BE2C (cell line): ENCODE measurements at places on chromosomes 4 and X.

GRCh38 chrX:10636337-10636736 lies 16.0 kb upstream of the MID1 start:
- peak; percentile 32 for DNase-seq

- DNase-seq = no peak
Observed at GRCh38 chrX:18607966-18608365, 63.9 kb downstream of the RS1 start.

DNA sequence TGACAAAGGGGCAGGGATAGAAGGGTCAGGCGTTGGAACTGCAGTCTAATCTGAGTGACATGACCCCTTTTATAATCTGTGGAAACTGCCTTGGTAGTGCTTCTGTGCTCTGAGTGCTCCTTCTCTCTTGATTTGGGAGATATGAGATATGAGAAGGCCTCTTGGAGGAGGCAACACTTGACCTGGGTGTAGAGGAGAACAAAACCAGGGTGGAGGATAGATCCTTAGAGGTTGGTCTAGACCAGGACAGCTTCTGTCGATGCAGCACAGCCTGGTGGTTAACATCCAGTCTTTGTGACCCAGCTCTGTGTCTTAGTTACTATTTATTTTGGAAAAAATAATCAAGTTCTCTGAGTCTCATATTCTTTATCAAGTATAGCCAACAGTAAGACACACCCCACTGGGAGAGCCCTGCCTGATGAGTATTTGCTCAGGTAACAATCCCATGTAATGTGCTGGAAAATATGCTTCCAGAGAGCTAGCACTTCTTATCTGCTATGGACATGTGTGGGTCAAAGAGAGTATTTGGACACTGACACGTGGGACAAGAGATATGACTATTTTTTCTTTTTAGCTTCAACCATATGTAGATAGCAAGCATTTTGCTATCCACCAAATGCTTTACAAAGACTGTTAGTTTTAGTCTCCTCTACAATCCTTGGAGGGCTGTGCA lies 9.1 kb downstream of the USP51 start:
- DNase-seq = no peak

DNA sequence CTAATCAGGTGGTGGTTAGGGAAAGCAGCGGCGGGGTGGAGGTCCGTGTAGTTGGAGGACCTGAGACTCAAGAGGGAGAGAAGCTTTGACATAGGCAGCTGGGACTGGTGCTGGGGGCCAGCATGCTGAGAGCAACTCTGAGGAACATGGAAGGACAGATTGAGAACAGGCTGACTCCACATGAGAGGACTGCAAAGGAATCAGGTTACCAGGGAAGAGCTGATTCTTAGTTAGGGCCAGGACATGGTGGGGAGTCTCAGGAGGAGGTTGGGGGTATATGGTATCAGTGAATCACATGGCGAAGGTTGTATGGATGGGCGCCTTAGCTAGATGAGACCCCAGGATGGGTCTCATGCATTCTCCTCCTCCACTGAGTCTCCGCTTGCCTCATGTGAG lies 264.0 kb upstream of the BOD1L1 start:
- no peak for DNase-seq

DNA sequence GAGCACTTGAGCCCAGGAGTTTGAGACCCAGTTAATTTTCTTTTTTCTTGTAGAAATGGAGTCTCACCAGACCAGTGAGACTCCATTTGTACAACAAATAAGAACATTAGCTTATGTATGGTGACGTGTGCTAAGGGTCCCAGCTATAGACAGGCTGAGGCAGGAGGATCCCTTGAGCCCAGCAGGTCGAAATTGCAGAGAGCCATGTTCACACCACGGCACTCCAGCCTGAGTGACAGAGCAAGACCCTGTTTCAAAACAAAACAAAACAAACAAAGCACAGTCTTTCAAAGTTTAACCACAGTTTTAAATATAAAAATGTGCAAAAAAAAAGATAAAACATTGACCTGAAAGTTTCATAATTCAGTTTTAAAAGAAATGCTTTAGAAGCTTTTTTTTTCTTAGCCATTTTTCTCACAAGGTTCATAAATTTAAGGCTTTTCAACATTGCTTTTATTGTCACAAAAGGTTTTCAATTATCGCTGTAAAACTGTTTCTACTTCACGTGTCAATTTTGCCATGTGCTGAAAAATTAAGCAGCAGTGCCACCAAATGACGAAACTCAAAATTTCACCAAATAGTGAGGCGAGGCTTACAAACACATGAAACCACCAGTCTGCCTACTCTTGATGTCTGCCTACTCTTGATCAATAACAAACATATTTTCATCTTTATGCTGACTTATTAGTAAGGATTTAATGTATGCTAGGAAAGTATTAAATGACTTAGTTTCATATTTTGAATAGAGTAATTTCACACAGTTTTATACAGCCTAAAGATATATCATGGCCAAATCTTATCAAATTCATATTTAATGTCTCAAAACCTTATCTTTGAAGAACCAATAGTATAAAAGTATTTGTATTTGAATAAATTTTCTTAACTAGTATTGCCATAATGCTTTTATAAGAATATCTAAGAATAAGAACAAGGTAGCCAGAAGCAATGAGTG lies 126.3 kb downstream of the NEK1 start:
- DNase-seq = peak; percentile 34

- no peak for DNase-seq
Observed at GRCh38 chr4:148454835-148455234, 12.6 kb upstream of the NR3C2 start.

- DNase-seq = no peak
Observed at GRCh38 chr4:174794543-174795094, 34.4 kb downstream of the GLRA3 start.

DNA sequence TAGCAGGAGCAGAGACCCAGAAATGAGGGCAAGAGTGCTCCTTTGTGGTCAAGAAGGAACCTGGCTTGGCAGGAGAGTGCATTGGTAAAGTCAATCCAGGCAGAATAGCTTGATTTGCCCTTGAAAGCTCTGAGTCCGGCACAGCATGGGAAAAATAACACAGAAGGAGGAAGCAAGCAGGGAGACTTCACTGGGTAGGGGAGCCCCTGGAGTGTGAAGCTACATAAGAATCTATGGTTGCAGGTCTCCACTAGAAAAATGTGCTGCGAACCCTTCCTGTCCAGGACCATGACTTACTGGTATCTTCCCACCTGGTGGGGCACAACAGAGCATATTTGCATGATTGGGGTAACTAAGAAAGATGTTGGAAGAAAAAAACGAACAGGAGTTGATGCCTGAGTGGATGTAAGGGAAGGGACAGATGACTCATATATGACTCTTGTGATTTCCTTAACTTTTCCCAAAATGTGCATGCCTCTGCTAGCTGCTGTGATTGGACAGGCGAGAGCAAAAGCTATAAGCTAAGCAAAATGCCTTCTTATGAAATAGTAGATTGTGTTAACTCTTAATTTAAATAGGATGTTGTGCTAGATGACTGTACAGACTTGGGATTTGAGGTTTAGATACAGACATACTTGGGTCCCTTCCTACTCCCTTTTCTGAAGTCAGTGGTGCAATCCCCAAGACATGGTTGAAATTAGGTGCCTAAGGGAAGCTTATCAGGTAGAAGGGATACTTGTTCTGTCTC lies 3.3 kb downstream of the IL13RA1 start:
- no peak for DNase-seq

- DNase-seq = no peak
Observed at GRCh38 chr4:39050590-39050989, 11.4 kb upstream of the KLHL5 start.

DNA sequence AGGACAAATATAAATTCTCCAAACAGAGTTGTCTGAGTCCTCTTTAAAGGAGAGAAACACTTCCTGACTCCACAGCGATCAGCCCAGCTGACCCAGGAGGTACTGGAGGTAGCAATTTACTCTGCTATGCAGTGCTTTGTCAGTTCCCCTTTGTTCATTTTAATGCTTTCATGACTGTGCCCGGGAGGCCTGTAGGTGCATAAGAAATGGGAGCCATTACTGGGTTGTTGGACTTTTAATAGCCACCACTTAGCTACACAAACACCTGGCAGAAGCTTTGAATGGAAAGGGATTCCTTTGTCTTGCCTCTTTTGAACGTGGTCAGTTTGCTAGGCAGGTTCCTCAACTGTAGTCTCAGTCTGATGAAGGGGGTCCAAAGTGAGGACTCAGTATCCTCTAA lies 59.0 kb upstream of the AFF2 start:
- DNase-seq = no peak

GRCh38 chrX:15244421-15244820 lies 25.5 kb downstream of the ASB9 start:
- no peak for DNase-seq

GRCh38 chrX:9515489-9515888 lies 50.6 kb downstream of the TBL1X start:
- DNase-seq = no peak

DNA sequence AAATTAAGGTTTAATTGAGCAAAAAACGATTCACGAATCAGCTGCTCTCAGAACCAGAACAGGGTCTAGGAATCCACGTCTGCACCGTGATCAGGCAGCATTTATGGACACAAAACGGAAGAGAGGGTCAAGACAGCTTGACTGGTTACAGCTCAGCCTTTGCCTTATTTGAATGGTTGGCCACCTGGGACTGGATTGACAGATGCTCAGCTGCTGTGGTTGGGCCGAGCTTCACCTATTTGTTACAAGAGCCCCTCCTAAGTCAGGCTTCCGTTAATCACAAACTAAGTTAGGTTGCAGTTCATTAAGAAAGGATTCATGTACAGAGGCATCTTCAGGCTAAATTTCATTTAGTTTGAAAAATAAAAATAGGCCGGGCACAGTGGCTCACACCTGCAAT lies 50.6 kb upstream of the MAN2B2 start:
- DNase-seq = no peak

DNA sequence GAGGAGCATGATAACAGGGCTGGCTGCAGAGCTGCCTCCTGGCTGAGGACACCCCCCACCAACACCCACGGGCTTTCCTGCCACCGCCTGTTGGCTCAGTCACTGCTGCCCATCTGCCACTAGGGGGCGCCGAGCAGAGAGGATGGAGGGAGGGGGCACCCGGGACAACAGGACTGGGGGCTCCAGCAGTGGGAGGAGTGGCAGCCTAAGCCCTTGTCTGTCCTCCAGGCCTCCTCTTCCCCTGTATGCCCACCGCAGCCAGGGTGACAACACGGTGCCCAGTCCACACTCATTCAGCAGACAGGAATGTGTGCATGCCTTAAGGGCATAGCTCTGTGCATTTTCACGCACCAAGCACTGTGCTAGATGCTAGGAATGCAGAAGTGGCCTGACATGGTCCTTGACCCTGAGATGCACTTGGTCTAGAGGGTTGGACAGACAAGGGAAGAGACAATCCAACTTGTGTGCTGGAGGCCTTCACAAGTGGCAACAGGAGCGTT lies 149.9 kb downstream of the AMMECR1 start:
- peak; percentile 36 for DNase-seq

DNA sequence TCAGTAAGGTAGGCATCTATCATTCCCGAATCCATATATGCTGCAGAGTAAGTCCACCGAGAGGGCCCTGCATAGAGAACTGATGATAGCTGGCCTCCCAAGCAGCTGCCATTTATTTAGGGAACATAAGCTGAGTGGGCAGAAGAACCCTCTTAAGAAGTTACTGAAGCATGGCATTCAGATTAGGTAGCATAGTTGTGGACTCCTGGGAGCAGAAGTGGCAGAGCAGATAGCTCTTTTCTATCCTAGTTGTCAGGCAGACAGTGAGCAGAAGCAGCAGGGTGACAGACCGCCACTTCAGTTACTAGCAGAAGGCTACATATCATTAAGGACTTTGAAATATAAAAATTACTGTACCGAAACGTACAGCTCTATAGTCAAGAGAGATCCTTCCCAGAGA lies 454.7 kb downstream of the PPP4R3C start:
- DNase-seq = no peak
